ENCODE measurements at places on chromosomes 6 and 20.

DNA sequence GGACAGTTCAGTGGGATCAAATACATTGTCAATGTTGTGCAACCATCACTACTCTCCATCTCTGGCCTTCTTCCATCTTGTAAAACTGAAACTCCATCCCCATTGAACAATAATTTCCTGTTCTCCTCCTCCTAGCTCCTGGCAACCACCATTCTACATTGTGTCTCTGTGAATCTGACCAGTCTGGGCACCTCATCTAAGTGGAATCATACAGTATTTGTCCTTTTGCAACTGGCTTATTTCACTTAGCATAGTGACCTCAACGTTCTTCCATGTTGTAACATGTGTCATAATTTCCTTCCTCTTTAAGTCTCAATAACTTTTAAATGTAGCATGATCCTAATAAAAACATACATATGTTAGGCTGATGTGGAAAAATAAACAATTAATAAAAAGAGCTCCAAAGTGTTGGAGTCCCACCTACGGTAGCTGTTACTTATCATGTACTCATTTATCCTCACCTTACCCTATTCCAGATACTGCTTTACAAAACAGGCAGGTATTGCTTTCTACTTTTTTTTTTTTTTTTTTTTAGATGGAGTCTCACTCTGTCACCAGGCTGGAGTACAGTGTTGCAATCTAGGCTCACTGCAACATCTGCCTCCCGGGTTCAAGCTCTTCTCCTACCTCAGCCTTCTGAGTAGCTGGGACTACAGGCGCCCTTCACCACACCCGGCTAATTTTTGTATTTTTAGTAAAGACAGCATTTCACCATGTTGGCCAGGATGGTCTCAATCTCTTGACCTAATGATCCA lies 91.9 kb downstream of the TNFAIP3 start:
- DNase-seq, result no peak

- no peak for DNase-seq
Measured at GRCh38 chr20:53570446-53571276, 23.0 kb downstream of the ZNF217 start.

DNA sequence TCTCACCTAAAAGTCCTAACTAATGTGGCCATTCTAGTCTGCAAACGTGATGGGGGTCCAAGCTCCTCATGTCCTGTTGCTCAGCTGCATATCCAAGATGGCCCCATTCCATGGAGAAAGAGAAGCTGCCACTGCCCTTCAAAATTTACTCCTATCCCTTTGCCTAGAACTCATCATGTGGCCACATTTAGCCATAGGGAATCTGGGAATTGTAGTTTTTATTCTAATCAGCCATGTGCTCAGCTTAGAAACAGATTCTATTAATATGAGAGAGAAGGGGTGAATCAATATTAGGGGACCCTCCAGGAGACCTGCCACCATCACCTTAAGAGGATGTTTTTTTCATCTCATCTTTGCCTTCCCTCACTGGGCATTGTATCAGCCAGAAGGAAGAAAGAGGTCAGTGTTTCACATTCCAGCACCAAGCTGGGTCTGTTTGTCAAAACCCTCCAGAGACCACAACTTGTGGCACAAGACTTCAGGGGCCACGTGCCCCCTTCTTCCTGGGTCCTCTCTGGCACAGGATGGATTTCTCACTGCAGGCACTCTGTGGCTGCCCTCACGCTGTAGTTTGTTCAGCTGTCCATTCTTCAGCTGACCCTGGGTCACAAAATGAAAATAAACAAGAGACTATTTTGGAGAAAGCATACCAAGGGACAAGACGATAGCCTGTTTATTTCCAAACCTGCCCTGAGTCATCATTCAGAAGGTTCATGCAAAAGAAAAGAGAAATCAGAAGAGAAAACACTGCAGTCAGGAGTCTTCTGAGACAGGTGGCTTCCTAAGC lies 172.0 kb downstream of the EYA2 start:
- DNase-seq, result no peak

DNA sequence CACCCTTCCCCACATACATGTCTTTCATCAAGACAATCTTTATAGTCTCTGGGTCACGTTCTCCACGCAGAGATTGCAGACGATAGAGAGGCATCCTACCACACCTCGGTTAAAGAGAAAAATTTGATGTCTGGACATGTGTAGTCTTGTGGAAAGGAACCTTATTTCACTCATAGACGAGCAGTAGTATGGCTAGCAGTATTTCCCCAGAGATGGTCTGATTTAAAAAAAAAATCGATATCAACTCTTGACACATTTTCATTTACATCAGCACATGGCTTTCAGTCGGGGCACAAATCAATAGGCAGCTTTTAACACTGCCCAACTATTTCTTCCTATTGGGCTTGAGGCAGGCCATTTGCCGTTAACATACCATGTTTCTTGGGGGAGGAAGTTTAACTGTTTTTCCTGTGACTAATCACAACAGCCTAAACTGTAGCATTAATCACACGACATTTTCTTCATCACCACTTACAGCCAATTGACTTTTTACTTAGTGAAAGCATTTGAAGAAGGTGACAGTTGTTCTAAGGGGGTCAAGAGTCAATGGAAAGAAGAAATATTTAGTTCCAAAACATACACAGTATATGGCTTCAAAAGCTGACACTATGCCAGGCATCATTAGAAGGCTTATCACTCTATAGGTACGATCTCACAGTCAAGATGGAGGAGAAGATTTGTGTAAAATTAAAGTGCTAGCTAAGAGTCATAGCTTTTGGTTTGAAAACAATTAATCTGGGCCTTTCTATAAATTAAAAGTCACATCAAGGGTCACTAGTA lies 129.5 kb upstream of the HDAC2 start:
- no peak for DNase-seq

DNA sequence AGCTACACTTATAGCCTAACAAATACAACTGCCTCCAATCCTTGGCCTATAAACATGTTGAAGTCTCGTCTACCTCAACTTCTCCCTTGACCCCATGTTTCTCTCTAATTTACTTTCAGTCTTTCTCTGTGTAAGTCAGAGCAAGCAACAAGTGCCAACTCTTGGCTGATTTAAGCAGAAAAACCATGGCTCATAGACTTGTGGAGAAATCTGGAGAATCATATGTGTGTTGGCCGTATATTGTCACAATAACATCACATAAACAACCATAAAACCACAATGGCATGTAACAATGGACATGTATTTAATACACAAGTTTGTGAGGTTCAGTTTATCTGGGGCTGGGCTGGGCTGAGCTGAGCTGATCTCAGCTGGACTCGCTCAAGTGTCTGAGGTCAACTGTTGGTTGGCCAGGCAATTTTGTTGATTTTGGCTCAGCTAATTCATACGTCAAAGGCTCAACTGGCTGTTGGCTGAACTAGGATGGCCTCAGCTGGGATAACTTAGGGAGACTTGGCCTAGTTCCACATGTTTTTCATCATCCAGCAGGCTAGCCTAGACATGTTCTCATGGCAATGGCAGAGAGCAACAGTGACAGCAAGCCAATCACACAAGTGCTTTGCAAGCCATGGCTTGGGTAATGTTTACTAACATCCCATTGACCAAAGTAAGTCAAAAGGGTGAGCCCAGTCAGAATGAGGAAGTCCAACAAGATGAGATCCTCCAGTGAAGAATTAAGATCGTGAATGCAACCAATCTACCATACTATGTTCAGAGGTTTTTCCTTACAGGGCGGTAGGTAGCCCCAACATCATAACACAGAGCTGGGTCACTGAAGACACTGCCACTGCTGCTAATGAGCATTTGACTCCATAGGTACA lies 12.9 kb upstream of the TBC1D22B start:
- peak; percentile 97 for DNase-seq

- no peak for DNase-seq
Measured at GRCh38 chr6:150435832-150436231, 67.0 kb downstream of the IYD start.

DNA sequence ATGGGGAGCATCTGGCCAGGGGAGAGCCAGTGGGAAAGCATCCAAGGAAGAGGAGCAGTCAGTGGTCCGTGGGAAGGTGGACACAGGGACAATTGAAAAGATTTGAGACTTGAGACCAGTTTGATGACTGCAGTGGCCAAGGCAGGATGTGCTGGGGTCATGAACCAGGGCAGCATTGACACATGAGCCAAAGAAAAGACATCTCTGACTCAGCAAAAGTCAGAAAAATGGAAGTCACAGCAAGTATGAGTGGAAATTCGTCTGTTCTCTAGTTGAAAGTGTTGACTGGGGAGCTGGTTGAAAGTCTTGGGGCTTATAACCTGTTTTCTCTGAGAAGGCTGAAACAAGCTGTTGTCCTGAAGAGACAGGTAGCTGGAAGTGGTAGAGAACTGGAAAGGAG lies 31.3 kb downstream of the RAB22A start:
- DNase-seq, result no peak

DNA sequence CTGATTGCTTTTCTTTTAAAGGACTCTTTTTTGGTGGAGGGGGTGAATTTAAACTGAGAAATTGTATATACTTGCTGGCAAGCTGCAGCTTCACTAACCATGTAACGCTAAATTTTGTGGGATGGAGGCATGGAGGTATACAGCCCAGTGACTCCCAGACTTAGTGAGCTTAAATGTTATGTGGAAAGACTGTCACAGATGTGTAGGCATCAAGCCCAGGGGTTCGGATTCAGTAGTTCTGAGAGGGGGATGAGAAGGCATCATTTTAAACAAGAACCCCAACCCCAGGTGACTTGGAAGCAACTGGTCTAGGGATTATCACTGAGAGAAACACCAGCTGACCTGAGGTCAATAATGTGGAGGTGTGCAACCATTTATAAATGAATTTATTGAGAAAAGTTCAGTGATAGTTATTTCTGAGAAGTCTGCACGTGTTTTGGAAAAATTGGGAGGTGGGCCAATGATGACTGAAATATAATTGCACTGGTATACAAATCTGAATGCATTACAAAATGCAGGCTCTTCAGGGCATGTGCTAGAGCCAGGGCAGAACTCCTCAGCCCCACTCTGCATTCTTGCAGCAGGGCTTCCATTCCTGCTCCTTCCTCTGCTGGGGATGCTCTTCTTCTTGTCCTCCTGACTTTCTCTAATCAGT lies 26.9 kb downstream of the RFPL4B start:
- DNase-seq, result no peak

GRCh38 chr6:136429264-136430065 lies 120.8 kb downstream of the MAP7 start:
- no peak for DNase-seq

GRCh38 chr20:59455402-59456341 lies 148.7 kb upstream of the PHACTR3 start:
- DNase-seq, result peak; percentile 56

- DNase-seq, result no peak
Measured at GRCh38 chr6:89321131-89321970, 6.3 kb upstream of the GABRR2 start.

DNA sequence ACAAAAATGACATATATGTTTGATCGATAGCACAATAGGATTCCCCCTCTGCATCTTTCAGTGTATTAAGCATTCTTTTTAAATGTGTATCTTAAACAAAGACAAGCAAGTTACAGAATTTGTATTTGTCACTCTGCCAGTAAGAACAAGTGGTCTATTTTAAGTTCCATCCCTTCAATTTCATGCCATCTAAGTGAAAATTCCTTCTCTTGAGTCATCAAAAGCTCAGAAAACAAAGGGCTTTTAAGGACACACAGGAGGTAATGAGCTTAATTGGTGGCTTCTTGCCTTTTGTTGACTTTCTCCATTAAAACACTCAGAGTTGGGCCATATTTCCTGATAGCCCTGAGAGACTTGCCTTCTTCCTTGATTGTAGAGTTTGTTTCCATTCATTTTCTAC lies 547.8 kb downstream of the TENT5A start:
- no peak for DNase-seq

- no peak for DNase-seq
Measured at GRCh38 chr6:133392015-133392414, 150.9 kb downstream of the EYA4 start.

DNA sequence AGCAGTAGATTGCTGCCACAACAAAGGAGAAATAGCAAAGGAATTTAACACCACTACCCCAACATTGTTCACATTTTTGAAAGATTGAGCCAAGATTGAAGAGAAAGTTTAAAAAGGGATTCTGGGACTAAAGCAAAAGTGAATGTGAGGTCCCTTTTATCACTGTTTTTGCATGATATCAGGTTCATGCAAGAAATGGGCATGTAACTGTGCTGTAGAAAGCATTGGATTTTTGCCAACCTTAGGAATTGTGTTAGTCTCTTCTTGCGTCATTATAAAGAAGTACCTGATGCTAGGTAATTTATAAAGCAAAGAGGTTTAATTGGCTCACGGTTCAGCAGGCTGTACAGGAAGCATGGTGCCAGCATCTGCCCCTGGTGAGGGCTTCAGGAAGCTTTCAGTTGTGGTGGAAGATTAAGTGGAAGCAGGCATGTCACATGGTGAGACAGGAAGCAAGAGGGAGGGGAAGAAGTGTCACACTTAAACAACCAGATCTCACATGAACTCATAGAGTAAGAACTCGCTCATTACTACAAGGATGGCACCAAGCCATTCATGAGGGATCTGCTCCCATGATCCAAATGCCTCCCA lies 4.6 kb upstream of the GJB7 start:
- DNase-seq, result no peak

DNA sequence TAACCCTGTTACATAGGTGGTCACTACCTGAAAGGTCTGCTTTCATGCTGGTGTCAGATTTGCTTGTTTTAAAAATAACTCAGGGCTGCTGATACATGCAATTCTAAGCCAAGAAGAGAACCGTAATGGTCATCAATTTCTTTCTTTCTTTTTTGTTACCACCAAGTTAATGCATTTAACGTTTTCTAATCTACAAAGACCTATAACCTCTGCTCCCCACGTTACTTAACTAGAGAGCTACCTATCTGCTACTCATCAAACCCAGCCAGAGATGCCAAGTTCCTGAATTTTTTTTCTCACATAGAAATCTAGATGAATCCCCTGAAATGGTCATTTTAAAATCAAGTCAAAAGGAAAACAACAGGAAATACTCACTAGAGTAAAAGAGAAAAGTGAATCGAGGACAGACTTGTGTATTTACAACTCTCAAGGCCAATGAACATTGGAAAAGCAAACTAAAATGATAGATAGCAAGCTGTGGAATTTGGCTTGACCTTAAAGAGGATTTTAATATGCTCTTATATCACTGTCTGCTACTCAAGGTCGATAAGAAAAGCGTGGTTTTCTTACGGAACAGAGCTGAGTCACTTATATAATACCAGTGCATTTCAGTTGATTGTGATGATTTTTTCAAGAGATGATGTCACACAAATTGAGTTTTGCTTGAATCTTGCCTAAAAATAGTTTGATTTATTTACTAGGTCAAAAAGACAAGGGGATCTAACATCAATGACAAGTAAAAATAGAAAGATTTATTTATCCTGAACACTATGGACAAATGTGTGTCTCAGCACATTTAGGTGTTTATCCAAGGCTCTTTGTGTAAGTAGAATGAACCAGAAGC lies 67.9 kb downstream of the SGK1 start:
- no peak for DNase-seq

GRCh38 chr20:34522969-34523871 lies 7.0 kb downstream of the DYNLRB1 start:
- DNase-seq, result no peak

- DNase-seq, result no peak
Measured at GRCh38 chr6:5512422-5512821, 251.1 kb downstream of the FARS2 start.

DNA sequence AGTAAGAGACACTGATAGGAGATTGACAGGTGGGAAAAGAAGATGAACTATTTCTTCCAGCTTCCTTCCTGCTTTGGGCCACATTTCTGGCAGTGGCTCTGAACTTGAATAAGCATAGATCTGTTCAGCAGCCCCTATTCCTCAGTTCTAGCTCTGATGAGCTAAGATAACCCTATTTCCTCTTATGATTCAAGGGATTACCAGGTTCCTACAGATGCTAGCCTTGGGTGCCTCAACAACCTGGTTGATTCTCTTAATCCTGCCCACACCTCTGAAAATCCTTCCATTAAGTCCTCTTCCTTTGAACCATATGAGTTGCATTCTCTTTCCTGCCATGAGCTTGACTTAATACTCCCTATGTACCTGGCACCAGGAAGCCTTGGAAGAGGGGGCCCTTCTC lies 49.8 kb upstream of the MOCS1 start:
- DNase-seq, result no peak
